ENCODE measurements at places on chromosomes 11 and 22.

DNA sequence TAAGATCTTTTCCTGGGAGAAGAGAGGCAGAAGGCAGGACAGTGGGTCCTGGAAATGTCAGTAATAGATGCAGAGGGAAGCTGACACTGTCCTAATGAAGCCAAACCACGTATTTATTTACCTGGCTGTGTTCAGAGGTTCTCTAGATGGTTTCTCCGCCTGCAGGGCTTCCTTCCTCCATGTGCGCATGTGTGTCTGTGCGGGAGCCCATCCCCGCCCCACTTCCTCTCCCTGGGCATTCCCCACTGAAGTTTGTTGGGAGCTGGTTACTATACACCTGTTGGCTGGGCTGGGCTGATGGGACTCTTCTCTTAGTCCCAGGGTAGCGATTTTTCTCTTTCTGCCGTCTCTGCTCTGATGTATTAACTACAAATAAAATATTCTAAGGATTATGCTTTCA is 204.9 kb upstream of the TBCEL start:
- DNase-seq = no peak

DNA sequence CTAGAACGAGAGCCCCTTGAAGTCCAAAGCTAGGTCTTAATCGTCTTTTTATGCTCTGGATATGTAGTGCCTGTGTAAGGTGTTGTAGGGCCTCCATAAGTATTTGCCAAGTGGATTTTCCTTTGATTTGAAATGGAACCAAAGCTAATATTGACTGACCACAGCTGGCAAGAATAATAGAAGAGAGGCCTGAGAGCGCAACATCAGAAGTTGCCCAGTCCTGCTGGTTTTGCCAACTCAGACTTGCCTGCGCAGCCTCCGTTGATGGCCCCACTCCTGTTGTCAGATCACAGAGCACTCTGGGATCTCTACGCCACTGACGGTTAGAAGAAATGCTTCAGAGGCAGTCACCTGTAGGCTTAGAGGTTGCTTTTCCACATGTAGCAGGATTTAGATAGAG is 251.2 kb downstream of the TENM4 start:
- no peak for DNase-seq

DNA sequence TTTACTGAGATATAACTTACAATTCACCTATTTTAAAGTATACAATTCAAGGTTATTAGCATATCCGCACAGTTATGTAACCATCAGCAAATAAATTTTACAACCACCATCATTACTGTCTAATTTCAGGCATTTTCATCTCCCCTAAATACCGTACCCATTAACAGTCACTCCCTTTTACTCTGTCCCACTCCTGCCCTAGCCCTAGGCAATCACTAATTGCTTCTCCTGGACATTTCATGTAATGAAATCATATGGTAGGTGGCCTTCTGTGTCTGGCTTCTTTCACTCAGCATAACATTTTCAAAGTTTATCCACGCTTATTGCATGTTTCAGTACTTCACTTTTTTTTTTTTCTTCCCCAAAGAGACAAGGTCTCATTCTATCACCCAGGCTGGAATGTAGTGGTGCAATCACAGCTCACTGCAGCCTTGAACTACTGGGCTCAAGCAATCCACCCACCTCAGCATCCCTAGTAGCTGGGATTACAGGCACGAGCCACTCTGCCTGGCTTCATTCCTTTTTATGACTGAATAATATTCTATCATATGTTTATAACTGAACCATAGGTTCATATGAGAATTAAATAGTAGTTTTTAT is 61.4 kb upstream of the CHRM4 start:
- DNase-seq = no peak

- peak; percentile 80 for DNase-seq
Measured at GRCh38 chr11:124920870-124921609, 2.0 kb downstream of the HEPN1 start.

DNA sequence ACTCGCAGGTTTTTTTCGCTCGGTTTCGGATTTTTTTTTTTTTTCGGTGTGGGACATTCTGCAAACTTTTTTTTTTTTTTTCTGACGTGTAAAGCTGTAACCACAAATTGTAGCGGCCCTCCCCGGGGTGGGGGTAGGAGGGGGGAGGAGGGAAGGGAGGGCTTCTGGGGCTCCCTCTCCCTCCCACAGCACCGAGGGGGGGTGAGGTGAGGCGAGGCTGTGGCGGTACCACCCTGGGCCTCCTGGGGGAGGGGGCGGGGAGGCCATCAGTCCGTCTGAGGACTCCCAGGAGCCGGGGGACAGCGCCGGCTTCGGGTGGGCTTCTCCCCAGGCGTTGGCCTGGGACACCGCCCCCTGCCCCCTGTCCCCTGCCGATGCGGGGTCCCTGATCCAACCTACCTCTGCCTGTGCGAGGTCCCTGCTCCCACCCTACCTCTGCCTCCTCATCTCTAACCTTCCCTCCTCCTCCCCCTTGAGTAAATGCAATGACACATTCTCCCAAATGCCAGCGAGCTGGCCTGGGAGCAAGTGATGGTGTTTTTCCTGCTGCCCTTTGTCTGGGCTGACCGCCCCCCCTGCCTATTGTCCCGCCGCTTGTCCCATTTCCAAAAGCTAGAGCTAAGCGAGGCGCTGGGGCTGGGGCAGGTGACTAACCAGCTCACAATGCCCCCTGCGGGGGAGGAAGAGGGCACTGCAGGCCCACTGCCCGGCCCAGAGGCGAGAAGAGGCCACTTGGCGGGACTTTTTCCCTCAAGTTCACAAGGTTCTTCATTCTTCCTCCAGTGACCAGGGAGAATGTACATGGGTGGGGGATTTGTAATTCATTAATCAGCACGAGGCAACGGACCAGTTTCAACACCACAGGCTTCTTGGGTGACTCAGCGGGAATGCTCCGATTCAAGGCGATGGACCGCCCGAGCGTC is 511 bp upstream of the CLCF1 start:
- peak; percentile 84 for DNase-seq

GRCh38 chr11:92276773-92277172 is 52.2 kb downstream of the FAT3 start:
- no peak for DNase-seq

GRCh38 chr11:30911247-30911646 is 325.1 kb upstream of the MPPED2 start:
- DNase-seq = no peak

GRCh38 chr11:124823512-124824376 is 23.5 kb upstream of the MSANTD2 start:
- no peak for DNase-seq

DNA sequence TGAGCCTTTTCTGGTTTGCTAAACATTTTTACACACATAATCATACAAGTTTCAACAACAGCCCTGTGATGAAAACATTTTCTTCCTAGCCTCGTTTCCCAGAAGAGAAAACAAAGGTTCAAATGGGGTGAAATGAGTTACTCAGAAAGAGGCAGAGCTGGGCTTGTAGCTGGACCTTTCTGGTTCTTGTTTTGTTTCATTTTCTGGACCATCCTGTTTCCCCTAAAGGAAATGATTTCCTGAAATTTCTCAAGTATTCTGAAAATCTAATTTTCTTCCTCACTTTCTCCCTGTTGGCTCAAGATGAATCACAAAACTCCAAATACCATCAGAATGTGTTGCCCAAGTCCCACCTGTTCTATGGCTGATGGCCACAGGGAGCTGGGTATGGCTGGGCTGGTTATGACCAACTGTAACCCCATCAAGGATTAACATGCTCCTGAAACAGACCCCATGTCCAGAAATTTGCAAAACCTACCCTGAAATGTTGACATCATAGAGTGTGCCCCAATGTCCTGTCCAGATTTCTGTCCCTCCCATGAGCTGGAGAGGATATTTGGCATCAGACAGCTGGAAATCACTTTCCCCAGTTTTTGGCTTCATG is 6.7 kb upstream of the APOL4 start:
- DNase-seq = no peak

GRCh38 chr11:112649856-112650255 is 311.4 kb upstream of the NCAM1 start:
- DNase-seq = no peak

GRCh38 chr22:45554040-45554406 is 51.3 kb downstream of the FBLN1 start:
- DNase-seq = no peak

DNA sequence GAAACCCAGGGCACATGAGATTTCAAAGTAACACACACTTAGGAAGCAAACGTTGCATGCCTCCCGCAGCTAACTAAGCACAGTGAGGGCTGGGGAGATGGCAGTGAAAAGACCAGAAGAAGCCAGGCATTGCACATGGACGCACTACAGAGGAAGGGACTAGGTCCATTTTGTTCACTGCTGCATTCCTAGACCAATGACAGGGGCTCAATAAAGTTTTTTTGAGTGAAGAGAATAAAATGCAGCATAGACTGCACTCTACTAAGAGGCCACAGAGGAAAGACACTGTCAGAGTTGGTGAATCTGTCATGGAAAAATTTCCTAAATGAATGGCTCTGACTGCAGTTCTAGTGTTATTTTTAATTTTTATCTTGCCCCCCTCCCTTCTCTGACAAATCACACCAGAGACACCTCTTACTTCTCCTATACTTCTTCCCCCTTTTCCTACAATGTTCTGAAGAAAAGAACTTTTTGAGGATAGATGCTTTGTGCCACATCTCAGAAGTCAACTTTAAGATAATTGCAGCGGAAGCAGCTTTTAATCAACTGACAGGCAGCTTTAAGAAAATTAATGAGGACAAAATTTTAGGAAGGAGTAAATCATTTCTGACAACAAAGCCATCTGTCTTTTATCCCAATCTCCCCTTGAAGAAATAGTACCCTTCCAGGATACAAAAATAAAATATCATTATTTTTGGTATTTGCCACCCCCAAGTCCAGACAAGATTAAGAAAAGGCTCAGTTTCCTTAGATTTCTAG is 34.8 kb upstream of the CHRM4 start:
- no peak for DNase-seq

GRCh38 chr11:120914601-120915000 is 109.3 kb upstream of the TBCEL start:
- no peak for DNase-seq

DNA sequence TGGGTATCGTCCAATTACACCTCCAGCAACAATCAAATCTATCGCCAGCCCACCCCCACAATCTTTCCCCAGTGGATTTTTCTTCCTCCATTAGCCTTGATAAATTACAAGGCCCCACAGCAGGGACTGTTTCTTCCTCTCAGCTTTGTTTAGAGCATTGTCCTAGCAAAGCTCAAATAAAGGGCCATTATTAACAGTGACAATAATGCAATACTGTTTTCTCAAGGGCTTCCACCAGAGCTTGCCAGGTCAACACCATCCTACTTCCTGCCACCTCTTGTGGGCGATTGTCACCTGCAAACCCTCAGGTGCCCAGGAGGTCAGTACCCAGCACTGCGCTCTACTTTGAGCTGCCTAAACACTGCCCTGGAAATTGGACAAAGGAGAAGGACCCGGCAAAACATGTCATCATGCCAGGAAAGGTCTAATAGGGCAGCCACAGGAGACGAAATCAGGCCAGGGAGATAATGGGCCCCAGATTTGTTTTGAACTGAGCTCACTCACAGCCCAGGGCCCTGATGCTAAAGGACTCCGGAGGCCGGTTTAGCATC is 95.2 kb downstream of the ABTB2 start:
- DNase-seq = no peak

GRCh38 chr11:46383974-46384701 is 2.7 kb downstream of the MDK start:
- no peak for DNase-seq

DNA sequence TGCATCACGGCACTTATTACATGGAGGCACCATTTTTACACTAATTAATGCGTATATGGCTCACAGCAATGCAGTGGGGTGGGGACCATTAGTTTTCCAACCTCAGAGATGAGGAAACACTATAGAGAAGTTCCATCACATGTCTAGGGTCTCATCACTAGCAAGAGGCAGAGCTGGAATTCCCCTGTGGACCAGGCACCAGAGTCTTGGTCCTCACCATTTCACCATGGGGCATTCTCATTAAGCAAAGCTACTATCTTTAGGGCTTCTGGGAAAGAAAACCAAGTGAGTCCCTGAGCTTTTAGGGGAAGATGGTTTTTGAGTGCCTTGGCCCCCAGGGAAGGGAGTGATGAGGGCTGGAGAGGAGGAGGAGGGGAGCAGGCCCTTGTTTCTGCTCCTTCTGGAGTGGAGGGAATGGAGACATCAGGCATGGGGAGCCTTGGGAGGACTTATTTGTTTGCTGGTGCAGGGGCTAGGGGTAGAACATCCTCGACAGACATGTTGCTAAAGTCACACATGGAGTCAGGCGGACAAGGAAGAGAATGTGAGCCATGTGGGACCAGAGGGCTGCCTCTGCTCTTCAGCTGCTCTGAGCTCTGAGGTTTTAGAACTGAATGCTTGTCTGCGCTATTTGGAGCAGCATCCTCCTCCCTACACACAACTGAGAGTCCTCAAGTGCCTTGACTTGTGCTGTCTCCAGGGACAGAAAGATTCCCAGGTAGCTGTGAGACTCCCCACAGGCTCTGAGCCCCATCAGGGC is 40.3 kb upstream of the ZBED5 start:
- DNase-seq = peak; percentile 11

GRCh38 chr11:43984039-43984438 is 41.6 kb downstream of the C11orf96 start:
- no peak for DNase-seq

DNA sequence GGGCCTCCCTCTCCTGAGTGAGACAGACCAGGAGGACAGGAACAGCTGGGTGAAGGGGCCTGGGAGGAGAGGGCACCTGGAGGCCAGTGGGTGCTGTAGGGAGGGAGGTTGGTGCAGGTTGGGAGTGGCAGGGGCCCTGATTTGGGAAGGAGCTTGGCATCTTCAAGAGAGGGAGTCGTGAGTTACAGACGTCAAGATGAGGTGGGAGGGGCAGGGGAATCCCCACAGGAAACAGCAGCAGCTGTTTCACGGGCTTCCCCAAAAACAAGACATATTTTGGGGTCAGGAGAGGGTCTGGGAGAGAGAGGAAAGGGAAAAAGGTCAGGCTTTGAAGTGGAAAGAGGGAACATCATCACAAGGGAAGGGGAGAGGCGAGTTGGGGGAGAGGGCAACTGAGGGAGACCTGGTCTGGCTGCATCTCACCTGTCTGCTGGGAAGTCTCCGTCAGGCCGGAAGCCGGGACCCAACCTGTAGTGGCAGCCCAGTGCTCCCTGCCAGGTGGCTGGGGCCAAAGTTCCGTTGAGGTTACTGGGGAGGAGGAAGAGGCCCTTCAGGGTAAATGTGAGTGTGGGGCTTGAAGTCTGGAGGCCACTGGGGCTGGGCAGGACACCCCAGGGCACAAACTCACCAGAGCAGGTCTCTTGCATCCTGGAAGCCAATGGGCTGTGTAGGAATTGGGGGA is 4.4 kb downstream of the NAALADL1 start:
- DNase-seq = peak; percentile 7

GRCh38 chr11:49405743-49406142 is 197.3 kb upstream of the FOLH1 start:
- DNase-seq = no peak

GRCh38 chr11:102142333-102142732 is 32.1 kb downstream of the YAP1 start:
- no peak for DNase-seq

DNA sequence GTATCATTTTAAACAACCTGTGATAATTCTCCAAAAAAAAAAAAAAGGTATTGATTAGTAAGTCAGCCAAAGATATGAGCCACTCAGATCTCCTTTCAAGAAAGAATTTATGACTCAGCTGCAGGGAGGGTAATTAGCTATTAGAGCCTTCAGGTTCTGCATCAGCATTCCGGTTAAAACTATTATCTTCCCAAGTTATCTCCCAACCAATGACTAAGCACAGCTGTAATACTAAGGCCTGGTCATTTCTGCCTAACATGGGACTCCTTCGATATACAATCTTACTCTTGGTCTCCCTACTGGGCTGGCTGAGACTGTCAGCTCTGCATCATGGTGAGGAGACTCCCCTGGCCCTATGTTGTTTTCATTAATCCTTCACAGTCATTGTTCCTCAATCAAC is 60.4 kb downstream of the SBF2 start:
- DNase-seq = no peak

All from CD4-positive, alpha-beta T cell treated with Interleukin-2 at 100 ng/mL for 4 hours (primary cell).